ENCODE measurements at places on chromosomes 11 and 22. TPM values are rescaled to one million over a fixed set of nuclear protein-coding genes. Genes with fewer than 3 reads are reported as not detected.

DNA sequence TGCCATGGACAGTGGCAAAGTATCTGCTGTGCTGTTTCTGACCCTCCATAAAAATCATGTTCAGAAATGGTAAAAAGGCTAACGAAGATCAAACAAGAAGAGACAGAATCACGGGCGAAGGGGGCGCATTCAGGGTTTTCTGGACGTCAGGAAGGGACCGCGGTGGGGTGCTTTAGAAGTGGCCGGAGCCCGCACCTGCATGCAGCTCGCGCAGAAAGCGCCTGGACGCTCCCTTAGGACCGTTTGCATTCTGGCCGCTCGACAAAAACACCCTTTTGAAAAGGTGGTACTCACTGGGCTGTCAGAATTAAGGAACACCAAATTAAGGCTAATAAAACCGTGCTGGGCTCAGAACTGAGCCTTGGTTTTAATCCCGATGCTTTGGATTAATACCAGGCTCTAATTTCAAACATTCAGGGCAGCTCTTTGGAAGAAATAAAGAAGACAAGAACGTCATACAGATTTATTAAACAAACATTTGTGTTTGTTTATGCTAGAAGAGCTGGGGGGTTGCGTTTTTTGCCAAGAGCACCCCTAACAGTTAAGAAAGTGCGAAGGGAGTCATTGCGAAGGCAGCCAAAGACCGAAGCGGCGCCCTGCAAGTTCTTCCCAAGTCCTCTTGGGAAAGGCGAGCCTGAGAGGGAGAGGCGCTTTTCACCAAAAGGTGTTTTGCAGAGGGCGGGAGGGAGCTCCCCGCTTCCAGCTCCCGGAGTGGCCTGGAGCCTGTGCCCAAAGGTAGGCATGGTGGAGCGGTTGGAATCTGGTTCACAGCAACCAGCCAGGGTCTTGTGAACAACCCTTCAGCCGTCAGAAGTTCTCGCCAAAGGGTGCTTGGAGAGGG is 47.7 kb upstream of the DBX1 start:
- DNase-seq, result no peak
- no peaks in the 10 kb centered on the region for H3K27me3 ChIP-seq
- no peaks in the 10 kb centered on the region for H3K4me1 ChIP-seq
- H3K36me3 ChIP-seq, result no peaks in the 10 kb centered on the region

DNA sequence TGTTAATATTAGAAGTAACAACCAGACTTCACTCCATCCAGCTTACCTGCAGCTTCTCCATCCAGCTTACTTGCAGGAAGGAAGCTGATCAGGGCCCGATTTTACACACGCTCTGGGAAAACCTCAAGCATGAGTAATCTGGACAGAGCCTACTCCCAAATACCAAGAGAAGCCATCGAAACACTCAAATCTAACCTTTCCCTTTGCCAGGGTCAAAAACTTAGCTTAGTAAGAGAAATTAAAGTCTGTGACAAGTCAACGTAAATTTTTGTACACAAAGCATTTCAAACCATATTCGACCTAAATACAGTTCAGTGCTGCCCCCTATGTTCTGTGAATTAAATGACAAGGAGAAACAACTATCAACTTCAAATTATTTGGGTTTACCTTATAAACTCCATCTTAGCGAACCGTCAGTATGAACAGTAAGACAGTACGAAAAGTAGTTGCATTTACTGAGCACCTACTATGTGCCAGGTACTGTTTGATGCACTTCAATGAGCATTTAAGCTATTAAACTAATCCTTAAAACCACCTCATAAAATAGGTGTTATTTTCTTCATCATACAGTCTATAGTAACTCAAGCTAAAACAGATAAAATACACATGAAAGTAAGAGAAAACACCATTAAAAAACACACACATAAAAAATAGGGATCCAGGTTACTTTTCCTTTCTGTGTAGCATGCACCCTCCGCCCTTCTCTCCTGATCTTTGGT is 36.9 kb downstream of the ARFGAP3 start:
- H3K36me3 ChIP-seq, result no peaks in the 10 kb centered on the region
- DNase-seq, result peak; percentile 9
- no peak overlapping the region for H3K4me3 ChIP-seq
- H3K27ac ChIP-seq, result no peak overlapping the region
- H3K4me1 ChIP-seq, result no peaks in the 10 kb centered on the region

DNA sequence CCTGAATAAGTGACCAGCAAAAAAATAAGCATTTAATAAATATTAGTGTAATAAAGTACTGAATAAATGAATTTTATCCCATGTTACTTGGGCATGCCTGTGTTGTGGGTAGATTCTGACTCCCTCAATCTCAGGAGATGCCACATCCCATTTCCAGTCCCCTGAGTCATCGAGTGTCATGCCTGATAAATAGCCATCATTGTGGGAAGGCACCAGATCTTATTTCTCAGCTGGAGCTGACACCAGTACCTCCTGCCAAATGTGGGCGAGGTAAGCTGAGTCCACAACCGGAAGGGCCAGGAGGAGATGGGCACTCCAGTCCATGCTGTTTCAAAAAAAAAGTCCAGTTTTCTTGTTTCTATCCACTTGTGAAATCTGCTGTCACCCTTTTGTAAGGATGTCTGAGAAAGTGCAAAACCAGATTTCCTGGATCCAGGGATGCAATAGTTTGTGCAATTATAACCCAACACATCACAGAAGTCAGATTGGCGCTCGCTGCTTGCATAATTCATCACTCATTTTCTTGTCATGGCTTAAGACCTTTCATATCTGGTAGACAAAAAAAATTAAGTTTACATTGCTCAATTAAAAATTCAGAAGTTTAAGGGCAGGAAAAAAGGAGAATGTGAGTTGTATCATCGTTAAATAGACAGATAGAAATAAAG is 311.6 kb downstream of the MIAT start:
- H3K36me3 ChIP-seq, result no peaks in the 10 kb centered on the region
- H3K27ac ChIP-seq, result no peak overlapping the region
- H3K27me3 ChIP-seq, result no peaks in the 10 kb centered on the region
- no peak overlapping the region for H3K4me3 ChIP-seq

TEF gene
- total RNA-seq, result 32.8 TPM

KLHL35 gene
- 58.2 TPM for total RNA-seq

- no peaks in the 10 kb centered on the region for H3K27me3 ChIP-seq
- H3K36me3 ChIP-seq, result no peaks in the 10 kb centered on the region
- no peak overlapping the region for H3K27ac ChIP-seq
- H3K4me3 ChIP-seq, result no peak overlapping the region
- H3K4me1 ChIP-seq, result no peaks in the 10 kb centered on the region
- no peak for DNase-seq
These were observed 55.0 kb downstream of the DDI1 start for GRCh38 chr11:104091281-104092096.

DNA sequence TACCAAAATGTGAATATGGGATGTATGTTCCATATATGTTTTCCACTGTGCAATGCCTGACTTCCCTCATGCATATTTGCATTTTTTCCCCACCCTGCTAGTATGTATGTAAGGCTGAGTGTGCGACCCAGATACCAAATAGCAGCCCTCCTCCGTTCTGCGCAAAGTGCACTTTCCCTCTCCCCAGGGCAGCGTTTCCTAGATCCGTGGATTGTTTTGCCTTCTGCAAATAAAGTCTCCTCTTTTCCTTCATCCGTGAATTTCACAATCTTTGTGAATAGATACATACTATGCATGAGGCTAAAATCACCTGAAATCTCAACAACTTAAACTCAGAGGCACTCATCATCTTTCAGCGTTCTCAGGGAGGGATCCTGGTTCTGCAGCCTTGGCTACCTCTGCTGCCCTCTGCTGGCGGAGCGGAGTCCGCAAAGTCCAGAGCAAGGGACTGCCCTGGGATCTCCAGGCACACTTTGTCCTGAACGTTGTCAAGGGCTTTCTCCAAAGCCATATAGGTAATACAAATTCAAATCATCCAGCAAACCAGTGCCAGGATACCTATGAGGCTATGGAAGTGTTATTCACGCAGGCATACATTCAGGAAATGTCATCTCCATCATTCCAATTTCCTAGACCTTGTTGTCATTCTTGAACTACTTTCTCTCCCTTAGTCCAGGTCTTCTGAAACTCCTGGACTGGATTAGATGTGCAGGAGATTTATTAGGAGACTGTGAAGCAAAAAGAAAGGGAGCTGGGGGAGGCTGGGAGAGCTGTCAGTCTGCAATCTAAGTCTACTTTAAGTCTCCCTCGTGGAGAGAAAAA is 53.1 kb downstream of the CNTF start:
- peaks cover 10% of the 10 kb centered on the region for H3K4me1 ChIP-seq
- no peak overlapping the region for H3K4me3 ChIP-seq
- H3K36me3 ChIP-seq, result no peaks in the 10 kb centered on the region
- no peaks in the 10 kb centered on the region for H3K27me3 ChIP-seq

DNA sequence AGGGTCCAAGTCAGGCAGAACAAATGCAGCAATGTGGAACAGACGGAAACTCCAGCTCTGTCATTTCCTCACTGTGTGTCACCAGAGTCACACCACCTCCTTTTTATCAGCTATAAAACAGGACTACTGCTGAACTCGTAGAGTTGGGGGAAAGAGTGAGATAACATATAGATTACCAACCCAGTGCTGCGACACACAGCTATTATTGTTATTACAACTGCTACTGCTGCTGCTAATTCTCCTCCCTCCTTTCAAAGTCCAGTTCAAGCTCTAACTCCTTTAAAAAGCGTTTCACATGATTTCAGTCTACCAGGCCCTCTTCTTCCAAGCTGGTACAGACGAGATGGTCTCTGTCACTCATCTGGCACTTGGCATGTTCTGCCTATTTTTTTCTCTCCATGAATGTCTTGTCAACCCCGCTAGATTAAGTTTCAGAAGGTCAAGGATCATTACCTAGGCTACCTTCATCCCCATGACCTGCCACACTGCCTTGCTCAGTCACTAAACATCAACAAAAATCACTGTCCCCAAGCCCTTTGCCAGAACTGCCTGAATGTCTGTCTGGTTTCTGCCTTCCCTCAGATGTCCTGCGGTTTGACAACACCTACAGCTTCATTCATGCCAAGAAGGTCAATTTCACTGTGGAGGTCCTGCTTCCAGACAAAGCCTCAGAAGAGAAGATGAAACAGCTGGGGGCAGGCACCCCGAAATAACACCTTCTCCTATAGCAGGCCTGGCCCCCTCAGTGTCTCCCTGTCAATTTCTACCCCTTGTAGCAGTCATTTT is 3.7 kb upstream of the MTFP1 start:
- no peaks in the 10 kb centered on the region for H3K36me3 ChIP-seq
- no peaks in the 10 kb centered on the region for H3K27me3 ChIP-seq
- no peak for DNase-seq
- peaks cover 54% of the 10 kb centered on the region for H3K4me1 ChIP-seq

TSPAN32 gene
- total RNA-seq, result 1.0 TPM

GRCh38 chr11:116648247-116649174 is 124.3 kb downstream of the BUD13 start:
- no peaks in the 10 kb centered on the region for H3K27me3 ChIP-seq
- no peaks in the 10 kb centered on the region for H3K36me3 ChIP-seq
- H3K4me1 ChIP-seq, result no peaks in the 10 kb centered on the region
- no peak overlapping the region for H3K27ac ChIP-seq
- H3K4me3 ChIP-seq, result no peak overlapping the region

GRCh38 chr22:50473855-50474671 is 772 bp downstream of the SBF1 start:
- DNase-seq, result peak; percentile 57
- H3K27me3 ChIP-seq, result no peaks in the 10 kb centered on the region

DNA sequence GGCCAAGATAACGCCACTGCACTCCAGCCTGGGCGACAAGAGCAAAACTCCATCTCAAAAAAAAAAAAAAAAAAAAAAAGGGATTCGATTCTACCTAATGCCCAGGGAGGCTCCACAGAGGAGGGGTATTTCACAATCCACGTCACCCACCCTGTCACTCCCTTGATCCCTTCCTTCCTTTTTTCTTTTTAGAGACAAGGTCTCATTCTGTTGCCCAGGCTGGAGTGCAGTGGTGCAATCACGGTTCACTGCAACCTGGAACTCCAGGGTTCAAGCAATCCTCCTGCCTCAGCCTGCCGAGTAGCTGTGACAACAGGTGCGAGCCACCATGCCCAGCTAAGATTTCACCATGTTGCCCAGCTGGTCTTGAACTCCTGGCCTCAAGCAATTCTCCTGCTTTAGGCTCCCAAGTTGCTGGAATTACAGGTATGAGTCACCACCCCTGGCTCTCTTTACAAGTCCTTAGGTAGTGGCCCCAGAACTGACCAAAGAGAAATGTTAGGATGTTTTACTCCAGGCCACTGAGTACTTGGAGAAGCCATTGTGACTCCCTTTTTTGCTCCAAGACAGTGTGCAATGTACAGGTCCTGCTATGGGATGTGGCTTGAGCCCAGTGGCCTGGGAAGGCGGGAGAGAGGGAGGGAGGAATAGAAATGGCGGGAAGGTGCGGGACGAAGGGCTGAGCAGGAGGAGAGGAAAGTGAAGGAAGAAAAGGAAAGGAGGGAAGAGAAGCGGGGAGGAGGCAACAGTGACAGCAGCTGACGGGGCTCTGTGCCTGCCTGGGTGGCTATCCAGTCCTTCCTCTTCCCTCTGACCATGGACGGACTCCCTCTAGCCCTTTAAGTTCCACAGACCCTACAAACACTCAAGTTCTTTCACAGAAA is 11.8 kb upstream of the FXYD2 start:
- DNase-seq, result peak; percentile 14
- H3K4me3 ChIP-seq, result no peak overlapping the region
- H3K27me3 ChIP-seq, result no peaks in the 10 kb centered on the region
- peaks cover 30% of the 10 kb centered on the region for H3K4me1 ChIP-seq
- no peak overlapping the region for H3K27ac ChIP-seq

GRCh38 chr11:99708928-99709672 is 688.4 kb downstream of the CNTN5 start:
- no peak for DNase-seq
- no peak overlapping the region for H3K4me3 ChIP-seq
- H3K27me3 ChIP-seq, result no peaks in the 10 kb centered on the region
- H3K27ac ChIP-seq, result no peak overlapping the region
- no peaks in the 10 kb centered on the region for H3K36me3 ChIP-seq

DNA sequence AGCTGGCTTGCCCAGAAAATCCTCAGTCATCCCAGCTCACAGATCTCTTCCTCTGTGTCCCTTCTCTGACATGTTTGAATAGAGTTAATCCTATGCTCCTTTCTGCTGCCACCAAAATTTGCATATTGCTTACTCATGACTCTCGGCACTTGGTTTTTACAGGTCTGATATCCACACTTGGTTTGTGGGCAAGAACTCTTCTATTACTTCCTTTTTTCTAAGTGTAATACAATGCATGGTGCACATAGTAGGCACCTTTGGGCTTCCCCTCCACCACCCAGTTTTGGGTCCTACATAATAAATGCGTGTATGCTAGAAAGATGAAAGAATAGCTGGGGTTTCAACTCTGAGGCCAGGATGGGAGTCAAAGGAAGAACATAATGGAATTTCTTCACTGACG is 69.7 kb upstream of the GRK3 start:
- H3K36me3 ChIP-seq, result no peaks in the 10 kb centered on the region
- no peak overlapping the region for H3K4me3 ChIP-seq
- no peak overlapping the region for H3K27ac ChIP-seq
- DNase-seq, result no peak

All from testis (tissue), 5 donors.